GM12891 (cell line): ENCODE measurements at places on chromosomes 4 and X.

GRCh38 chr4:40251366-40251765, 54.5 kb downstream of the RHOH start:
- no peak for DNase-seq

GRCh38 chr4:140813804-140814203, 57.6 kb upstream of the TBC1D9 start:
- DNase-seq = no peak

GRCh38 chr4:1600211-1600780, 83.8 kb downstream of the FAM53A start:
- no peak for DNase-seq

DNA sequence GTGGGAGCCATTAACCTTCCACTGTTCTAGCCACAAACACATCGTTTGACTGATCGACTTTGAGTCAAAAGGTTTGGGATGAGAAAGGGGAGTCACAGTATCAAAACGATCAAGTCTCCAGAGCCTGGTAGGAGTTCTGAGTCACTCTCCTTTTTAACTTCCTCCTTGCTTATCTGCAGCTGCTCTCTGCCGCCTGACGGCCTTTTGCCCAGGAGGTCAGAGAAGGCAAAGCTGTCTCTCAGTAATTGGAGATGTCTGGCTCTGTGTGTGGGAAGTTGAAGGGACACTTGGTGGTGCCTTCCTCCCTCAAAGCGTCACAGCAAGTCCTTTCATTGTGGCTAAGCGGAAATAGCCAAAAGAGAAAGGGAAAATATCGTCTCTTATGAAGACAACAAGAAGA, 63.1 kb downstream of the ANOS1 start:
- DNase-seq = no peak

DNA sequence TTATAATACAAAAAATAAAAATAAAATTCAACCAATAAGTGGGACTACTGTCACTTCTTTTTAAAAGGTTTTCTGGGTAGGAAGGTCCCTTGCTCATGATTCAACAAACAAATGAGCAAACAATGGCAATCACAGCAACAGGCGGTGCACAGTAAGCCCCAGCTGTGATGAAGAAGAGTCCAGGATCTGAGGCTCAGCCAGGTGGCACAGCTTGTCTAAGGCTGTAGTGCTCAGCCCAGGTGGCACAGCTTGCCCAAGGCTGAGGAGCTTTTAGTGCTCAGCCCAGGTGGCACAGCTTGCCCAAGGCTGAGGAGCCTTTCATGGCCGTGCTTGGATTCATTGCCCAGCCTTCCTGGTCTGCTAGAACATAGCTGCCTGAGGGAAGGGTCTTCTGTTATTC, 75.0 kb downstream of the ZFYVE28 start:
- DNase-seq = no peak

GRCh38 chr4:101306225-101306624, 41.1 kb downstream of the PPP3CA start:
- DNase-seq = no peak

DNA sequence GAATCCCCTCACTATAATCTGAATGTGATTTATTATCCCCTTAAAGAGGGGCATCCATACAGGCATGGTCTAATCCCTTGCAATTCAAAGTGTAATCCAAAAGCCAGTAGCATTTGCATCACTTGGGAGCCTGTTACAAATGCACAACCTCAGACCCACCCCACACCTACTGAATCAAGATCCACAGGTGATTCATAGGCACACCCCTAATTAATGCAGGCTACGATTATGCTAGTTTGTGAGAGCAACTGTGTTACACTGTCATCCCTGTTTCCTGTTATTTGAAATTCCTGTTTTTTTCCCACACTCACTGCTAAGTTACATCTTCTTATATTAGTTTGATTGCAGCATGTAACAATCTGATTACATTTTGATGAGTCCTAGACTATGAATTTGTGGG, 120.0 kb downstream of the RAB28 start:
- no peak for DNase-seq

DNA sequence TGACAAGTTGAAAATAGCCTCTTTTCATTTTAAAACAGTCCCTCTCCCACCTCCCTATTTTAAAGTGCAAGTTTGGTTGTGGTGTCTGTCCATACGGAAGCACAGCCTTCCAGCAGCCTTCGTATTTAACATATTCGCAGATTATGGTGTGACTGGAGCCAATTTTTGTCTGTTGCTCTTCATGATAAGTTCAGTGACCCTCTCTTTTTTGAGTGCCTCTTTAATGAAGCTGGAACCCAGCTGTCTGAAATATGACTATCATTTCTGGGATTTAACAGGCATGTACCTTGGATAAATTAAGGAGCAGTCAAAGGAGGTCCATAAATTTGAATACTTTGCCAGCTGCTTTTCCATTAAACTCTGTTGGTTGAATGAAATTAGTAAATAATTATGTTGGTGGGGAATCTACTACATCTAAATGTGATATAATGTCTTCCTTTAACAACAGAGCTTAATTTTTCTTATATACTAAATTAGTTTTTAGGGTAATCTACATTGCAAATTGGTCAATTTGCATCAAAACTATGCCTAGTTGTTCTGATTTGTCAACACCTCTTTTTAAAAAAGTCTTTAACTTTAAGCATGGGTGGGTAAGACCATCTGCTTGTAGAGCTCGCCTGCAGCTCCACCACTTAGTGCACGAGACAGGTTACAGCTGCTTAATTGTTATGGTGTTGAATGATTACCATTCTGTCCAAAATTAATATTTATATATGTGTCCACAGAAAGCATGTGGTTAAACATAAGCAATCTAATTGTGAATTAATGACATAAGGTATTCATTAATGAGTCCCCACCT, 216.6 kb downstream of the DCTD start:
- no peak for DNase-seq

GRCh38 chr4:166202991-166203390, 330.0 kb downstream of the TLL1 start:
- DNase-seq = no peak

GRCh38 chr4:26787461-26788340, 72.9 kb upstream of the STIM2 start:
- DNase-seq = no peak

DNA sequence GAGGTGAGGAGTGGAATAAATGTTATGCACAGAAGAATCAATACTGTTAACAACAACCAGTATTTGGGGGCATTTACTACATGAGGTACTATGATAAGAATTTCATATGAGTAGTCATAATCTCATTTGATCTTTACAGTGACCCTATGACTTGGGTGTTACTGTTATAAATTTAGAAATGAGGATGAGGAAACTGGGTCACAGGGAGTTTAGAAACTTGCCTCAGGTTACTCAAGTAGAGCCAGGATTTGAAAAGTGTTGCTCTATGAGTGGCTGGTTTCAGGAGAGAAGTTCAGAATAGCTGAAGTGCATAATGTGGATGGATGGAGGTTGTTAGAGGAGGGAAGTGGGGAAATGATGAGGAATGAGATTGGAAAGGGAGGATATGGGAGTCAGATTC, 16.6 kb upstream of the DDIT4L start:
- DNase-seq = no peak

DNA sequence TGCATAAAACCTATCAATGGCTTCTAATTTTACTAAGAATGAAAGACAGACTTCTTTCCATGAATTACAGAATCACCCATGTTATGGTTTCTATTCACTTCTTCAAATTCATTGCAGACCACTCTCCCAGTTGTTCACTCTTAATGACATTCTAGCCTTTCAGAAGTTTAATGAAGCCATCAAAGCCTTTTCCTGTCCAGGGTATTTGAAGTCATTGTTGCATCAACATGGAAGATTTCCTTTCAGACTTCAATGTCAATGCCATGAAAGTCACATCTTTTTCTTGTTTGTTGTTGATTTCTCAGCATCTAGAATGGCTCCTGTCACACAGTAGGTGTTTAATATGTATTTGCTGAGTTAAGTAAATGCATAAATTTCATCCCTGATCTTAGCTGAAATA, 48.1 kb upstream of the ARSJ start:
- no peak for DNase-seq

GRCh38 chr4:178056996-178057395, 614.8 kb upstream of the AGA start:
- DNase-seq = no peak

- no peak for DNase-seq
These were observed 857 bp downstream of the SCML1 start for GRCh38 chrX:17737986-17738713.

DNA sequence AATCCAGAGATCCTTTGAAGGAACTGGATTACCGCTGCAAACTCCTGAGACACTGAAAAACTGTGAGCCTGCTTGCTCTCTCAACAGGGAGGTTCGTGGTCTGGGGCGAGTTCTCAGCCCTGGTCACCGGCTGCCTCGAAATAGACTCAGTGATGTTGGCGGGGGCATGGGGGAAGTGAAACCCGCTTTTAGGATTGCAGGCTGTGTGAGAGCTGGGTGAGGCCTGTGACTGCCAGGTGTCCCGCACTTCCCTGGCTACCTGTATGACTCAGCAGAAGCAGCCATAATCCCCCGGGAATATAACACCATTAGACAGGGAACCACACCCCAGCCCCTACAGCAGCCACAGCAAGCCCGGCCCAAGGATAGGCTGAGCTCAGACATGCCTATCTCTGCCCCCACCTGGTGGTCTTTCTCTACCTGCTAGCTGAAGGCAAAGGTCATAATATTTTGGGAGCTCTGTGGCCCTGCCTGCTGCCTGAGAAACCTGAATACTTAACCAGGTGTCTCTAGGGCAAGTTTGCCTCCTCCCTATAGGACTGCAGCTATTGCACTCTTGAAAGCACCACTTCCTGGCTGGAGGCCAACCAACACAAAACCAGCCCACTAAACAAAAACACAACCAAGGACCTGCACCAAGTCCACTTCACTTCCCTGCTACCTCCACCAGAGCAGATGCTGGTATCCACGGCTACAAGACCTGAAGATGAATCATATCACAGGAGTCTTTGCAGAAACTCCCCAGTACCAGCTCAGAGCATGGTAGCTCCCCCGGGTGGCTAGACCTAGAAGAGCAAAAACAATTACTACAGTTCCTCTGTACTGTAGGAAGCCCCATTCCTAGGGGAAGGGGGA, 202.0 kb downstream of the RRAGB start:
- DNase-seq = peak; percentile 7

DNA sequence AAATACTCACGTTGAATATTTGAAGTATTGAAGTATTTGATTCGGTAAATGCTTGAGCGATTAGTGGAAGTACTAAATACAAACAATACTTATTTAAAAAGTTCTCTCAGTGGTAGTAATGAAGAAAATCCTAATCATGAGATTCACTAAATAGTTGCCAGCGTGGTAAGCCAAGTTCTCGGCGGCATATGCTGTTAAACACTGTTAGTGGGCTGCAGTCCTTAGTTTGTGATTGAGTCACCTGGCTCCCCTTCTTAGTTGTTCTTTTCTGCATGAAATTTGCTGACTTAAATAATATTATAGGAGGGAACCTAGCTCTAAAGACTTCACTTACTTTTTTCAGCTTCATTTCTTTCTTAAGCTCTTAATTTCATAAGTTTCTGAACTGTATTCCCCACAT, 51.4 kb downstream of the STIM2 start:
- no peak for DNase-seq

- DNase-seq = no peak
These were observed 99.6 kb upstream of the CCSER1 start for GRCh38 chr4:90027565-90027964.

GRCh38 chr4:76305971-76306881, at the start of gene STBD1:
TSS of gene STBD1 (plus strand) at chr4:76306733. CDS start at chr4:76306770, 37 bp downstream.
- peak; percentile 27 for DNase-seq

DNA sequence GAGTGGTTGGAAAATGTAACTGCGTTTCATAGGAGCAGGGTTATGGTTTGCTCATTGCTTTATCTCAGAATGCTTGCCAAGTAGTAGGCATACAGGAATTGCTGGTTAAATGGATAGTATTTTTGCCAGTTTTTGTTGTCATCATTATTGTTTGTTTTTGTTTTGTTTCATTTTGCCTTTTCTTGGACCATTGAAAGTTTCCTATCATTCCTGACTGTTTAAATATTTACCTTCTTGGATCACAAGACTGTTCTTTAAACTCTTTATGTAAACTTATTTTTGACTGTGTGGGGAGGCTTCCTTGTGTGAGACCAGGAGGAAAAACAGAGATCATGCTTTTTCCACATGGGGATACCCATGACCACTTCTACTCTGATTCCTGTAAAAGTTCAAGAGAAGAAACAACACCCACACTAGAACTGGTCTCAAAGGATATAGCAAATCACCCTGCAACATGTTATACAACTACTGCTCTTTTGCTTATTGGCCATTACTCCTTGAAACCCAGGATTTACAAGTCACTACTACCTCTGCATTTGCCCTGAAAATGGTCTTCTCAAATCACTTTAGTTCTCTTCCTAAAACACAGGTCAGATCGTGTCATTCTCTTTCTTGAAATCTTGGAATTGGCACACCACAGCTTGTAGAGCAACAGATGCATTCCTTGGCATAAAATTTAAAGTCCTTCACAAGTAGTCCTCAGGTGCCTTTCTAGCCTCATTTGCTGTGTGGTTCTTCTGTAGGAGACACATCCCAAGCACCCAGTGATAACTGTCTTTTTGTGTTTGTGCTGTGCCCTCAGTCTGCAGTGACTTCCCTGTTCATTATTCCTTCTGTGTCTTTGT, 51.3 kb downstream of the FNIP2 start:
- no peak for DNase-seq

- DNase-seq = no peak
These were observed 518.9 kb upstream of the INTU start for GRCh38 chr4:127113844-127114362.

DNA sequence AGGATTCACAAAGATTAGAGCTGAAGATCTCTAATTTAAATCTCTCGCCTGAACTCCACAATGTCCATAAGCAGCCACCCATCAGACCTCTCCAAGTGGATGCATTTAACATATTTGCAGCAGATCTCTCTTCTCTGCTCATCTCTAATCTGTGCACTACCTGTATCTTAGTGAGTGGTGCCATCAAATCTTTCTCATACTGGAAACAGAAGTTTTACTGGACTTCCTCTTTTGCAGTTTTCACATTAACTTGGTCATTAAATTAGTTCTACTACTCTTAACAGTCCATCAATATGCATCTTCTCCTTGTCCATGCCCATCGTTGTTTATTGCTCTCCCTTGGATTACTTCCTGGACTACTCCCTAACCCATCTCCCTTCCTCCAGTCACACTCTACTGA, 488.5 kb downstream of the IL15 start:
- no peak for DNase-seq

- no peak for DNase-seq
These were observed 34.4 kb upstream of the LRBA start for GRCh38 chr4:151049430-151049884.

DNA sequence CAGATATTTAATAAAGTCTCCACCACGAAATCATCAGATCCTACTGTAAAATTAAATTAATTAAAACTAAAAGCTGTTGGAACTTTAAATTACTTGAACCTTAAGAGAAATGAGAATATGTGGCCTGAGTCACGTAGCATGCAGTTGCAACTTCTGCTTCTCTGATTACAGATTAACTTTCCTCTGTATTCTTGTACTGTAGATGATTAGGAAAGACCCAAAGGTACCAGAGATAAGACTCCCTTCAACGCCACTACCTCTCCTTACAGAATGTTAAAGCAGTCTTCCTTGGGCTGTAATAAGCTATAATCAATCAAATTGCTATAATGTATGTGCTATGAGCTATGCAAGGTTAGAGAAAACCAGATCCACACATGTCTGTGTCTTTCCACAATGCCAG, 47.9 kb downstream of the FAM13A start:
- no peak for DNase-seq
